ENCODE measurements at places on chromosomes 2 and 18.
A peak's percentile ranks its signal among the peaks of the same experiment; 100 is the strongest.

- no peak for DNase-seq
Measured at GRCh38 chr18:47587587-47587986, 336.1 kb upstream of the SKOR2 start.

- DNase-seq: no peak
Measured at GRCh38 chr18:59576541-59577385, 120.5 kb downstream of the CCBE1 start.

GRCh38 chr18:58231930-58232329 lies 187.9 kb downstream of the NEDD4L start:
- DNase-seq: no peak

- no peak for DNase-seq
Measured at GRCh38 chr2:41940745-41941063, 107.1 kb upstream of the PKDCC start.

DNA sequence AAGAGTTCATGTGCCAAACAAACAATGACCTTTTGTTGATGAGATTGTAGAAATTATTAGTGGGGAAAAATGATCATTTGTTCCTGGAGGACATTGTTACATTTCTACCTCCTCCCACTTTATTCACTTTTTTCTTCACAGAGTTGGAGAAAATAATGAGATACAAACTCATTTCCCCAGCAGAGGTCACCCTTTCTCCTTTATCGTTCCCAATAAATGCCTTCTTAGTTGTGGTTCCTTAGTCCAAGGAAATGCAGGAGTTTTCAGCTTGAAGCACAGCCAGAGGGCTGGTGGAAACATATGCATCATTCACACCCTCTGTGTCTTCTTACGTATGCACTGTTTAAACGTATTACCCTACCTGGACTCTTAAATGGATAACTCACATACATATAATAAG lies 108.8 kb downstream of the SLC4A3 start:
- peak; percentile 44 for DNase-seq

DNA sequence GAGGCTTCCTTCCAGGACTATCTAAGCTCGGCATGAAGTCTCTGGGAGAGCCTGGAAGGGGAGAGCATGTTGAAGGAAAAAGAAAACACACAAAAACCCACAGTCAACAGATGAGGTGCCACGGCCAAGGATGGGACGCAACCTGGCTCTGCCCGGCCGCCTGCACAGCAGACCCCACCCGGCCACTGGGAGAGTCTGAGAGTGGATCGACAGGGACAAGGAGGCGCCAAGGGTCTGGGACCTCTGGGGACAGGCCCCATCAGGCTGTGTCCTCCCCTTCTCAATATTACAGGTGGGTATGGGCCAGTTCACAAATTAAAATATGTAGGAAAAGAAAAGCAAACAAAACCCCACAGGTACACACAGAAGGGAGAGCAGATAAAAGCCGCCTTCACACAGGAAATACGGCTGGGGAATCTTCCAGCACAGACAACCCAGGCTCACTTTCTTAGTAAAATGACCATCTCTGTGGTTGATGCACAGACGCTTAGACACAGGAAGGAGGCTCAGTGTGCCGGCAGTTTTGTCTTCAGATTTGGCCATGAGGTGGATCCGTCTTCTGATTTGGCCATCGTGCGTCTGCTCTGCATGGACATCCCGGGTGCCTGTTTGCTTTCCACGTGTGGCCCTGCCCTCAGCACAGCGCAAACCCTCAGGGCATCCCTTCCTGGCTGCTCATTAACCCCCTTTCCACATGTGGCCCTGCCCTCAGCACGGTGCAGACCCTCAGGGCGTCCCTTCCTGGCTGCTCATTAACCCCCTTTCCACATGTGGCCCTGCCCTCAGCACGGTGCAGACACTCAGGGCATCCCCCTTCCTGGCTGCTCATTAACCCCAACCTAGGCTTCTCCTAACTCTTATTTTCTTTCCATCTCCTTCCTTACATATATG lies 138.4 kb downstream of the EIPR1 start:
- DNase-seq: no peak
